ENCODE measurements at places on chromosomes 2 and 18.

DNA sequence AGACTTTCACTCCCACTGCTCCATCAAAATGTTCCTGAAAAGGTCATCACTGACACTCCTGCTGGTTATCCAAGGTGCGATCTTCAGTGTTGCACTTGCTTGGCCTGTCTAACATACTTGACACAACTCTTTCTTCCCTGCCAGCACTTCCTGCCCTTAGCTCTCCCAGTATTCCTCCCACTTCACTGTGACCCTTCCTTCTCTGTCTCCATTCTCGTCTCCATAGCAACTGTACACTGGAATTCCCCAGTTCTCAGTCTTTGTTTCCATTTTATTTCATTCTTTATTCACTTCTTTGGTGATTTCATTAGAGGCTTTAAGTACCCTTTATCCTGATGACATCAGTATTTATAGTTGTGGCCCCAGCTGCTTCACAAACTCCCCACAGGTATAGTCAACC, 333.0 kb downstream of the IRS1 start:
- DNase-seq = no peak

GRCh38 chr18:56995579-56996188, 151.2 kb upstream of the BOD1L2 start:
- no peak for DNase-seq

- DNase-seq = no peak
Observed at GRCh38 chr2:143843686-143844085, 676.2 kb downstream of the ZEB2 start.

DNA sequence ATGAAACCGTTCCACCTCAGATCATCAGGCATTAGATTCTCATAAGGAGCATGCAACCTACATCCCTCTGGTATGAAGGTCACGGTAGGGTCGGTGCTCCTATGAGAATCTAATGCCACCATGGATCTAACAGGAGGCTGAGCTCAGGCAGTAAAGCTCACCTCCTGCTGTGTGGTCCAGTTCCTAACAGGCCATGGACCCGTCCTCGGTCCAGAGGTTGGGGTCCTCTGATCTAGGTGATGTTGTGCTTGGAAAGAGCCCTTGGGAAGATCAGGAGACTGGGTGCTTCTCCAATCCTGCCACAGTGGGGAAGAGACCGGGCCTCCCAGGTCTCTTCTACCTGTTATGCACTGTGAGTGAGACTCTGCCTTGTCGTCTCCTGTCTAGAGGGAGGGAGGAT, 104.6 kb downstream of the ACKR3 start:
- no peak for DNase-seq

DNA sequence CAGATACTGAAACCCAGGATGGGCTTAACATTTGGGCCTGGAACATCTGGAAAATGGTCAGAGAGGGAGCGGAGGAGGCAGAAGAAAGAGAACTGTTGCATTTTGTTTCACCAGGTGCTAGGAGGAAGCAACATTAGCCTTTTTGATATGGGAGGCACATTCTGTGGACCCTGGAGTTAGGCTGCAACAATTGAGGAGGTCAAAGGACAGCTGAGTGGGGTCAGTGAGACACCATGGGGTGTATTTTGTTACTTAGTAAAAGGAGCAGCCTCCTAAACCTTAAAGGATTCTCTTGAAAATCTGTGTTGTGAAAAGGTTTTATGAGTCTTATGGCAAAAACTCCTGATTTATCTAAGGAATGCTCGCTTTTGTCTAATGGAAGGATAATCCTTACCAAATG, 124.9 kb downstream of the GREB1L start:
- no peak for DNase-seq

DNA sequence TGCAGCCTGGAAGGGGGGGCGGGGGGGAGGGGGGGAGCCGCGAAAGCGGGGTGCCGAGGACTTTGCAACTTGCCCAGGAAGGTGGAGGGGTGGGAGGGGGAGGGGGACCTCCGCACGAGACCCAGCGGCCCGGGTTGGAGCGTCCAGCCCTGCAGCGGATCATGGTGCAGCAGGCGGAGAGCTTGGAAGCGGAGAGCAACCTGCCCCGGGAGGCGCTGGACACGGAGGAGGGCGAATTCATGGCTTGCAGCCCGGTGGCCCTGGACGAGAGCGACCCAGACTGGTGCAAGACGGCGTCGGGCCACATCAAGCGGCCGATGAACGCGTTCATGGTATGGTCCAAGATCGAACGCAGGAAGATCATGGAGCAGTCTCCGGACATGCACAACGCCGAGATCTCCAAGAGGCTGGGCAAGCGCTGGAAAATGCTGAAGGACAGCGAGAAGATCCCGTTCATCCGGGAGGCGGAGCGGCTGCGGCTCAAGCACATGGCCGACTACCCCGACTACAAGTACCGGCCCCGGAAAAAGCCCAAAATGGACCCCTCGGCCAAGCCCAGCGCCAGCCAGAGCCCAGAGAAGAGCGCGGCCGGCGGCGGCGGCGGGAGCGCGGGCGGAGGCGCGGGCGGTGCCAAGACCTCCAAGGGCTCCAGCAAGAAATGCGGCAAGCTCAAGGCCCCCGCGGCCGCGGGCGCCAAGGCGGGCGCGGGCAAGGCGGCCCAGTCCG, 540 bp downstream of the SOX11 start:
- no peak for DNase-seq

GRCh38 chr2:126253669-126254068, 402.3 kb upstream of the GYPC start:
- no peak for DNase-seq

DNA sequence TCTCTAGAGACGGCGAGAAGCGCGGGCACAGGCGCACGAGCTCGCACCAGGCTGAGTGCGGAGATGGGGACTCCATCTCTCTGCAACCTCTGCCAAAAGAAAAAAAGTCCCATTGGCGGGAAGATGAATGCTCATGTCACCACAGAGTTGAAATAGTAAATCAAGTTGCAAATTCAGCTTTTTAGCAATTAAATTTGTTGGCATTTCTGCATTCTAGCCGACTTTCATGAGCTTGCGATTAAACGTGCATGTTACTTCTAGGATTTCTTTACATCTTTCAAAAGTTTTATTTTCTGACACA, 588 bp downstream of the CHAC2 start:
- DNase-seq = peak; percentile 33

DNA sequence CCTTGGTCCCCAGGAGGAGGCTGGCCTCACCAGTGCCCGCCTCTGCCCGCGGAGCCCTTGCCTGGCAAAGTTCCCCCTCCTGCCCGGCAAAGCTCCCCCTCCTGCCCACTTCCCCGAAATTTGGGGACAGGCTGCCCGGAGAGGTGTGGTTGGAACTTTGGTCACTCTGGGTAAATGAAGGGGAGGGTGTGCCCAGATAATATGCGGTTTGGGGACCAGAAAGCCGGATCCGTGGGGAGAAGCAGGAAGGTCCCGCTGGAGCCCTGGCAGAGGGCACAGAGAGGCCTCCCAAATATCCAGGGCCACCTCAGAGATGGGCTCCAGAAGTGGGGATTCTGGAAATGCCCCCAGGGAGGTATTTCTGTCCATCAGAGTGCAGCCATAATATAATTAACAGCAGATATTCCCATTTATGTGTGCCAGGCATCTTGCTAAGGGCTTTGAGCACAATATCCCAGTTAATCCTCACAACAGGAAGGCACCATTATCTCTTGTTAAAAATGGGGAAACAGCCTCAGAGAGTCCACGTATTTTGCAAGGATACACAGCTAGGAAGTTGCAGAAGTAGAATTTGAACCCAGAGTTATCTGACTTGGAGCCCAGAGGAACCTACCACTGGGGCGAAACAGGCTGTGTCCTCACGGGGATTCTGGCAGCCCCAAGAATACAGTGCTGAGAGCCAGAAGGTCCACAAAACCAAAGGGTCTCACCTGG, 914 bp downstream of the STEAP3 start:
- peak; percentile 27 for DNase-seq

- no peak for DNase-seq
Observed at GRCh38 chr2:172578054-172578453, 22.2 kb downstream of the PDK1 start.

GRCh38 chr2:183124222-183124956, at the start of gene NUP35:
Gene NUP35, plus strand, starts transcription at chr2:183124443. Its CDS starts 15 bp downstream, at chr2:183124458.
- peak; percentile 79 for DNase-seq

- no peak for DNase-seq
Observed at GRCh38 chr2:54839461-54840255, 116.2 kb downstream of the EML6 start.

GRCh38 chr18:57547260-57547659, 39.2 kb downstream of the FECH start:
- peak; percentile 57 for DNase-seq

DNA sequence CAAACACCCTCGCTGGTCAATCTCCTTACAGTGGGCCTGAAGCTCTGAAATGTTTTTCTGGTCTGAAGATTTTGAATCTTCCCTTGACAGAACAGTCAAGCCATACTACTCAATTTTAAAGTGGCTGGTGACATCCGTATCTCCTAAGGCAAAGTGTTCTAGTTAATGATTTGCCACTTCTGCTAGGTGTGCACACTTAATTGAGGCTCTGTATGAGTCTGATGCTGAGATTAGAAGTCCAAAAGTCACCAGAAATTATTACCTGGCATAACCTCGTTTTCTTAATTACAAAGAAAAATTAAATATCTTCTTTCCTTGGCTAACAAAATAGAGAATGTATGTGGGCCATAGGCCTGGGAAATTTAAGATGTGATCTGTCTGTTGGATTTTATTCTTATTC, 104.1 kb downstream of the DPP10 start:
- DNase-seq = no peak

- no peak for DNase-seq
Observed at GRCh38 chr2:134773759-134774742, 55.3 kb upstream of the TMEM163 start.

GRCh38 chr2:240568678-240569522, 616 bp downstream of the RNPEPL1 start:
- peak; percentile 36 for DNase-seq

GRCh38 chr18:42929181-42929580, 186.3 kb downstream of the RIT2 start:
- DNase-seq = no peak

- peak; percentile 89 for DNase-seq
Observed at GRCh38 chr18:48951448-48952286, 902 bp upstream of the SMAD7 start.

DNA sequence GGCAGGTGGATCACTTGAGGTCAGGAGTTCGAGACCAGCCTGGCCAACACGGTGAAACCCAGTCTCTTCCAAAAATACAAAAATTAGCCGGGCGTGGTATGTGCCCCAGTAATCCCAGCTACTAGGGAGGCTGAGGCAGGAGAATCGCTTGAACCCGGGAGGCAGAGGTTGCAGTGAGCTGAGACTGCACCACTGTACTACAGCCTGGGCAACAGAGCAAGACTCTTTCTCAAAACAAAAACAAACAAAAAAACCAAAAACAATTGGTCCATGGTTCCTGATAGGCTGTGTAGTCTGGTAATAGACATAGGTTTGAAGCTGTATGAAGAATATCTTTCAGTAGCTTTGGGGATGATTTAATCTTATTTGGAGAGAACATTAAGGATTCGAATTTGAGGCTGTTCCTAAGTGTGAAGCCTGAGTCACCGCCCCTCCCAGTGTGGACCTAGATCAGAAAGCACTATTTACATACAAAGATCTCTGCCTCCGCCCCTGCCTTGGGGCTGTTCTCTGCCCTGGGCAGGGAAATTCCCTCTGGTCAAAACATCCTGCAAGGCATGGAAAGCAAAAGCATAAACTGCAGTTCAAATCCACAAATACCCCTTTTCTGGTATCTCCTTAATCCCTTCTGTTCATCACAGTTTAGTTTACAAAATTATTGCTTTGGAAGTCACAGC, 52.8 kb upstream of the PMAIP1 start:
- no peak for DNase-seq

GRCh38 chr2:54524226-54524991, 68.3 kb downstream of the SPTBN1 start:
- DNase-seq = peak; percentile 86

DNA sequence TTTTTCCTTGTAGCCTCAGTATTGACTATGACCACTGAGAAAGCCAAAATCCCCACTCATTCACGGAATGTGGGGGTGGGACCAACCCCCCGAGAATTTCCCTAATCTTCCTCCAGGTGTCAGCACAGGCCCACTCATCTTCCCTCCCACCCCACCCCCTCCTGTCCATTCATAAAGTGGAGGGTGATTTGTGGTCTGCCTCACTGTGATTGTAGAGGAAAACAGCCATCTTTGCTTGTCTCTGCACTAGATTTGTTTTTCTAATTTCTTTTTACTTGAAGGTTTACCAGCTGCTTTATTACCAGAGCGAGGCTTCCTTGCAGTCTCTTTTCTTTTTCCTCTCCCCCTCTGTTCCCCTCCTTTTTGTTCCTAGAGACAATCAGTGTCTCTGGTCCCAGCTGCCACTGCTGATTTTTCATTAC, 171.8 kb downstream of the ICOS start:
- no peak for DNase-seq

DNA sequence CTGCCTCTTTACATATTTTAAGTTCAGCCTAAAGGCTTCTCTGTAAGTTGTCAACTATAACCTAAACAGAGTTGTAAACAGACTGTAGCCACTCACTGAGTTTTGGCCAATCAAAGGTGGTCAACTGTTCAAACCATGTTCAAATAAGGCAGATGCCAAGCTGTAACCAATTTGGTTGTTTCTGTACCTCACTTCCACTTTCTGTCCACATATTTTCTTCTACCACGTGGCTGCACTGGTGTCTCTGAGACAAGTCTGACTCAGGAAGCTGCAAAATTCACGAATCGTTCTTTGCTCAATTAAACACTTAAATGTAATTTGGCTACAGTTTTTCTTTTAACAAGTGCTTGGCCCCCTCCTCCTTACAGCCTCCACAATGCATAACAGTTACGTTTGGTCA, 555.2 kb downstream of the CNTNAP5 start:
- no peak for DNase-seq

DNA sequence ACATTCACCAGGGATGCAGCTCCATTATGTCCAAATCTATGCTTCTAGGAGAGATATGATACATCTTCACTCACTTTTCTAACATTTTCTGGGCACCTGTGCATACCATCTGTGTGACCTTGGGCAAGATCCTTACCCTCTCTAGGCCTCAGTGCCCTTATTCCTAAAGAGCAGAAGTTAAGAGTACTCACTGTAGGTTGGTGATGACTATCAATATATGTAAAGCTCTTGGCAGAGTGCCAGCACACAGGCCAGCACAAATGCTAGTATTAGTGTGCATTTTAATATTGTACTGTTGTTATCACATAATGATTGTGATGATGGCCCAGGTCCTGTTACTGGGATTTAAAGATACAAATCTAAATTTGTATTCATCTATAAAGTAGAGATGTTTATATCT, 199.2 kb downstream of the RAD51AP2 start:
- no peak for DNase-seq

DNA sequence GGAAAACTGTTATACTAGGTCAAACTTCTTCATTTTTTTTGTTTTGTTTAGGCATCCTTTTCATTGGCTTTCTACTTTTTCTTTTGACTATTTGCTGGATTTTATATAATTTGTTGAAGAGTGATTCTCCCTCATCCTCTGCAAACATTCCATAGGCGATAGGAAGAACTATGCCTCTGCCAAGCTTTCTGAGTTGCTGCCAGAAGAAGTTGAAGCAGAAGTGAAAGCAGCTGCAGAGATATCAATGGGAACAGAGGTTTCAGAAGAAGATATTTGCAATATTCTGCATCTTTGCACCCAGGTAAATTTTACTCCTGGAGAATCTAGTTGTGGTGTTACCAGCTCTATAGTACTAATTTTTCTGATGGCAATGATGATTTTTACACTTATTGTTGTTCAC, 25.4 kb downstream of the NOP58 start:
- peak; percentile 32 for DNase-seq

GRCh38 chr2:25230198-25230947, 62.0 kb upstream of the POMC start:
- no peak for DNase-seq
